ENCODE measurements at places on chromosomes 12 and 14.

DNA sequence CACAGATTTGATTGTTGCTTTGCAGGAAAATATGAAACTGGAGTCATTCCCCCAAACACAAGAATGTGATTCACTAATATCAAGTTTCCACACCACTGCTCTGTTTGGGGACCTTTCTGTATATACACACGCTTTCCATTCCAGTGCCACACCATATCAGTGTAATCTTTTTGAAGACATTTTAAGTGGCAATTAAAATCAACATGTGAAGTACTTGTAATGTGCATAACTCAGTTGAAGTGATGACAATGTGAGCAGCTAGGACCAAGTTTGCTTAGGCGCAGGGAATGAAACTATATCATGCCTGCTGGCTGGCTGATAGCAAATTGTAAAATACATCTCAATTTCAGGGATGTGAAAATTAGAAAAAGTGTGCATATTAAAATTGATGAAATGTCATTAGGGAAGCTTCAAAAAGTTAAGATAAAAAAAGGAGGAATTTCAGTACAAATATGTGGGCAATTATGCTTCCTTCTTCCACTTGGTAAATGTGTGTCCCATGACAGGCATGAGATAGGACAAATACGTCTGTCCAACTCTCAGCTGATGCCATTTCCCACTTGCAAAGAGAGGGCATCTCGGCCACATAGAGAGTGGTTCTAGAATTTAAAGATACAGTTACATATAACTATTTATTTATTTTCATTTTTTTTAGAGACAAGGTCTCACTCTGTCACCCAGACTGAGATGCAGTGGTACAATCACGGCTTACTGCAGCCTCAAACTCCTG, 43.7 kb downstream of the HSPB8 start:
- DNase-seq: peak; percentile 73

DNA sequence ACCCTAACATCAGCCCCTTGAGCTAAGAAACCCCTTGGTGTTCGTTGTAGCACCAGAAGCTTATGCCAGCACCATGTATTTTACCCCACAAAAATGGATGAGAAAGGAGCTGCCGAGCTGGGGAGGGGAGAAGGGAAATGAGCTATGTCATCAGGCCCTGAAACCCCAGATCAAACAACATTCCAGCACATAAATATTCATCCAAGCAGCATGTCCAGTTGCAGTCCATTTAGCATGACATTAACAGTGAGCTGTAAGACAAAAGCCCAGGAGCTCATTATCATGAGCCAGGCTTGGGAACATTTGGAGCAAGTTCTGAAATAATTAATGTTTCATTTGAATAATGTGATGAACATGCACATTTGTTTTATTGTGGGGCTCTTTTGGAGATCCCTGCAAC, 630.1 kb upstream of the TMEM132C start:
- no peak for DNase-seq

- DNase-seq: peak; percentile 98
These were observed 335.6 kb downstream of the SYT1 start for GRCh38 chr12:79200176-79200575.

- DNase-seq: no peak
These were observed 18.3 kb downstream of the PLEKHG7 start for GRCh38 chr12:92721130-92721529.

GRCh38 chr14:92513204-92513965, at the start of gene RIN3:
Gene RIN3, plus strand, starts transcription at chr14:92513781. Its CDS starts 152 bp downstream, at chr14:92513933.
- peak; percentile 42 for DNase-seq

DNA sequence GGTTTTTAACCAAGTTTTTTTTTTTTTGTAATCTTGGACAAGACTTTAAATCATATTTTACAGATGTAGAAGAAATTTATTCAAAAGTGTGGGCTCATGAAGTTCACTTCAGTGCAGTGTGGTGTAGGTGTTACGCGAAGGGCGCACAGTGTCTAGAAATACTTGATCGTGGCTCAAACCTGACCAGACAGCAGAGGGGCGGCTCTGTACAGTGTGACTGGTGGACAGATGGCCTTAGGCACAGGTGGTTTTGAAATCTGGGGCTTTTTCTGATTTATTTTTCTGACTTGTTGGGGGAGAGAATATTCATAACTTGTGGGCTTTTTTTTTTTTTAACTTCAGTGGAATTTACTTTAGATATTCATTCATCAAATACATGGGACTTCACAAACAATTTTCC, 179.2 kb downstream of the PELI2 start:
- no peak for DNase-seq

GRCh38 chr12:79020106-79020505, 155.5 kb downstream of the SYT1 start:
- DNase-seq: no peak

DNA sequence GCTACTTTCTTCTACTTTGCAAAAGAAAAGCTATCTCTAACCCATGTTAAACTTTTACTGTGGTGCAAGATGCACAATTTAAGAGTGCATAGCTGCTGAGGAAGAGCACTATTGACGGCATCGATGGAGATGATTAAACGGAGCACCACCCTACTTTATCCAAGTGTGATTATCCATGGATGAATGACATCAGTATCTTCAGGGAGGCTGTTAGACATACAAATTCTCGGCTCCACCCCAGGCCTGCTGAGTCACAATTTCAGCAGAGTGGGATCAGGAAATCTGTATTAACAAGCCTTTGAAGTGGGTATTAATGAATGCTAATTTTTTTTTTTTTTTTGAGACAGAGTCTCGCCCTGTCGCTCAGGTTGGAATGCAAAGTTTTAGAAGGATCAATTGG, 16.2 kb downstream of the SLC2A14 start:
- DNase-seq: no peak

GRCh38 chr14:89239023-89239422, 178.0 kb downstream of the FOXN3 start:
- DNase-seq: peak; percentile 29

DNA sequence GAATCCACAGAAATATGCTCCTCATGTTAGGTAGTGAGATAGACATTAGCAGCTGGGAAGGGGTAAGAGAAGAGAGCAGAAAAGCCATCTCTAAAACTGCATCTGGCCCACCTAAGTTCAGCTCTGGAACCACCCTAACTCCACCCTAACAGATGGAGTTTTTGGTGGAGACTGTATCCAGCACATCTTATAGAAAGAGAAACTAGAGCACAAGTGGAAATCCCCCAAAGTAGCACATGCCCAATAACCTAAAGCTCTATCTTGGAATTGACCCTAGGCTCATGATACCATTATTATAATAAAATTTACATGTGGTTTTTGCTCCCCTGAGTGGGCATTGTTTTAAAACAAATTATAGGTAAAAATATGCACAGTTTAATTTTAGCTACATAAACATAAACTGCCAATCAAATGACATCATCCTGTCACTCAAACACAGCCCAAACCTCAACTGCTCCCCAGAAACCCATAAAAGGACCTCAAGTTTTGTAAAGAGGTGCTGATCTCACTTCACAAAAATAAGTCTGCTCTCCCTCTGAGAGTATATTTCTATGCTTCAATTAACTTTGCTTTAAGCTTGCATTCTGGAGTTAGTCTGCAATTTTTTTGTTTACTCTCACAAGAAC, 206.4 kb downstream of the PIK3C2G start:
- no peak for DNase-seq

DNA sequence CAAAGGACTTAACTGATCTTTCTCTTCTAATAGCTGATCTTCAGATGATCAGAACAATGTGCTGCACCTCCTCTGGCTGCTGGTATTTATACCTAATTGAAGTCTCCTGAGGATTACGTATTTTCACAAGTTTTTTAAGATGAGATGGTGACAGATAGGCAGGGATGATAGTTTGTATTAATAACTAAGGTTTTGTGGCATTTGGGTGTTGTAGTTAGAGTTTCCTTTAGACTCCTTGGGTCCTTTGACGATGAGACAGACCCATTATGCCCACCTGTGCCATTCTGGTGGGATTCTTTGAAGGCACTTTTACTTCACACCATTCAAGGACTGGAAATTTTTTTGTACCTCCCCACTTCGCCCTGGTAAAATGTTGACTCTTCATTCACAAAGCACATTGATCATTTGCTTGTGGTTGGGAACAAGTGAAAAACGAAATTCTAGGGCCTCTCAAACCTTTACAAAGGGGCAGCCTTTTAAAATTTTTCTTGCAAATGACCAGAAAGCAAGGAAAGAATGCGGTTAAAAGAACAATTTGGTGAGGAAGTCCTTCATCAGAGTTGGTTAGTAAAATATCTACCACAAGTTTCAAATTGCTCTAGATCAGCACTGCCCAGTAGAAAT, at the start of gene IFNG:
IFNG (minus strand) TSS at position 60 of the 624 bp plus-strand sequence. CDS start 125 bp downstream, outside the sequence.
- no peak for DNase-seq

DNA sequence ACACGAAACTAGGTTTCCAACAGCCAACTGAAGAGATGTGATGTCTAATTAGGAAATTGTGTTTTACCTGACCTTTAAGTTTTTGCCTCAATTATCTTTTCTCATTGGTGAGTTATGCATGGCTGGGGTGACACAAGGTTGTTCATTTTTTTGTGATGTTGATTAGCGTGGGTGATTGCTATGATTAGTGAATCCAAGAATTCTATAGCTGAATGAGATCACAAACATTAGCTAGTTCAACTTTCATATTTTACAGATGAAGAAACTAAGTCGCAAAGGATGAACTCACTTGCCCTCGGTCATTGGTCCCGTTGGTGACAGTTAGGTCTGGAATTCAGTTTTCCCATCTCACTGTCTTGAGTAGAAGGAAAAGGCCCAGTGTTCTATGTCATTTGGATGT, 32.6 kb upstream of the LMNTD1 start:
- no peak for DNase-seq

DNA sequence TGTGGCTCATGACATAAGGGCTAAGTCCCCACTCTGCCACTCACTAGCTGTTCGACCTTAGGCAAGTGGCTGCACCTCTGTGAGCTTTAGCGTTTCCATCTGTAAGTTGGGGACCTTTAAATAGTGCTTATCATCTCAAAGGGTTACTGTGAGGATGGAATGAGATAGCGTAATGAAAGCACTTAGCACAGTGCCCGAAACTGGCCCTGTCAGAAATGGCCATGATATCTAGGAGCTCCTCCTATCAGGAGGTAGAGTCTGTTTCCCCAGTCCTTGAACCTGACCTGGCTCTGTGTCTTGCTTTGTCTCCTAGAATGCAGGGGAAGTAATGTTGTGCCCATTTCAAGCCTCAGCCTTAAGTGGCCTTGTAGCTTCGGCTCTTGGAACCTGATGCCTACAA, 211.0 kb downstream of the RBM19 start:
- no peak for DNase-seq

- peak; percentile 92 for DNase-seq
These were observed 73.8 kb downstream of the KIAA0586 start for GRCh38 chr14:58501214-58501816.

- no peak for DNase-seq
These were observed 1.0 kb downstream of the TMEM121 start for GRCh38 chr14:105527381-105527825.

GRCh38 chr14:77585385-77585784, 31.1 kb downstream of the SPTLC2 start:
- DNase-seq: no peak

DNA sequence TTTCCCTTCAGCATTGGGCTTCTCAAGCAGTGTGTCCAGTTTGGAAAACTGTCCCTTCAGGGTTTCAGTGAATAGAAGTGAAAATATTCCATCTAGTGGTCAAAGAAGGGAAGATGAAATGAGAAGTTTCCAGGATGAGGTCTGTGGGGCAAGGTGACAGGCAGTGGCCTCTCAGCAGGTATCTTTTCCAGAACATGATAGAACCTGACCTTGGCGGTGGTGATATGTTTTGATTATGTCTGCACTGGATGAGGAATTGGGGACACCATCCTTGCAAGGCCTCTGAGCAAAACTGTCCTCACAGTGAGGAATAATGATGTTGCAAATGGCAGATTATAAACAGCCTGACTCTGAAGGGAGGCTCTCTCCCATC, 4.7 kb downstream of the GPX2 start:
- DNase-seq: no peak

DNA sequence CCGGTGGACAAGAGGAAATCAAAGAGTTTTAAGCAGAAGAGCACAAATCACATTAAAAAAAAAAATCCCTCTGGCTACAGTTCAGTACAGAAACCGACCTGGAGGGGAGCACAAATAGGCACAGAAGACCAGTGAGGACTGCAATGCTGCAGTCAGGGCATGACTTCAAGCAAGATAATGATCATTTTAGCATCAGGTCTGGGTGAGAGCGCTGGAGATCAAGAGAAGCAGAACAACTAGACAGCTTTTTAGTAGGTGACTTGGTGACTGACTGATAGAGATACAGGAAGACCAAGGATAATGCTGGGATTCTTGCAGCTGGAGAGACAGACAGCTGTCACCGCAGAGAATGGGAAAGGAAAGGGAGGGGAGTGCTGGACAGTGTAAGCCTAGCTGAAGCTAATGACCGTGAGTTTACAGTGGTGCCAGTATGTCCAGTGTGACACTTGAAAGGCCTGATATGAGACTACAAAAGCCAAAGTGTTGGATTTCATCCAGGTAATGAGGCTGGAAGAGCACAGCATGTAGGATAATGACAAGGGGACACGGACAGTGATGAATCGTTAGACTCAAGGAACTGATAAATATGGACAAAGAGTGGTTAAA, 5.6 kb downstream of the NFYB start:
- DNase-seq: peak; percentile 22
